ENCODE measurements at places on chromosomes 12 and 14. TPM values are rescaled to one million over a fixed set of nuclear protein-coding genes. Genes with fewer than 3 reads are reported as not detected.

KCNH3 gene
- polyA plus RNA-seq = 8.0 TPM

STON2 gene
- polyA plus RNA-seq = 54.3 TPM

MMP19 gene
- 0.61 TPM for polyA plus RNA-seq

INHBC gene
- polyA plus RNA-seq = 0.27 TPM

OLR1 gene
- polyA plus RNA-seq = 1.4 TPM

TMED10 gene
- polyA plus RNA-seq = 250 TPM

BCL11B gene
- polyA plus RNA-seq = 2.6 TPM

CLEC1B gene
- polyA plus RNA-seq = 1.6 TPM

GRCh38 chr12:24696800-24697199 is 252.1 kb downstream of the BCAT1 start:
- DNase-seq = no peak

- no peak for DNase-seq
Measured at GRCh38 chr12:13347241-13348043, 150.9 kb downstream of the EMP1 start.

DNA sequence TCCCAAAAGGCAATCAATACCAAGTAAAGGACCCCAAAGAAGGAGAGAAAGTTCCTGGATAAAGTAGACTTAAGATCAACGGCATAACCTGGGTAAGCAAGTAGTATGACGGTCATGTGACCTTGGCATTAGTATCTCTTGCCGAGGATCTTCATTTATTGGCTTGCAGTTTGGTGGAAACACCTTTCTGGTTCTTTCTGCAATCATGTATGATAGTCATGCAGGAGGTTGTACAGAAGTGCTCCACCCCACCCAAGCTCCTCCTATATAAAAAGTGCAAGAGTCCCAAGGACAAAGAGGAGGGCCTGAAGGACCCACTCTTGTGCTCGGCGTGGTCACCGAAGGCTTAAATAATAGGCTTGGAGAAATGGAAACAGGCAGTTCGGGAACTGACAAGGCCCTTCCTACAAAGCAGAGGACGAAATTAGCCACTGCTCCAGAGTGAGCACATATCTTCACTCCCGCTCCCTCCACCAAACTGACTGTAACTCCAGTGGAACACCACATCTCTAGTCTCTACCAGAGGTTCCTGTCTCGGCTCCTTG is 750 bp downstream of the CS start:
- peak; percentile 16 for DNase-seq

- no peak for DNase-seq
Measured at GRCh38 chr12:118537481-118537917, 161.1 kb downstream of the SUDS3 start.

DNA sequence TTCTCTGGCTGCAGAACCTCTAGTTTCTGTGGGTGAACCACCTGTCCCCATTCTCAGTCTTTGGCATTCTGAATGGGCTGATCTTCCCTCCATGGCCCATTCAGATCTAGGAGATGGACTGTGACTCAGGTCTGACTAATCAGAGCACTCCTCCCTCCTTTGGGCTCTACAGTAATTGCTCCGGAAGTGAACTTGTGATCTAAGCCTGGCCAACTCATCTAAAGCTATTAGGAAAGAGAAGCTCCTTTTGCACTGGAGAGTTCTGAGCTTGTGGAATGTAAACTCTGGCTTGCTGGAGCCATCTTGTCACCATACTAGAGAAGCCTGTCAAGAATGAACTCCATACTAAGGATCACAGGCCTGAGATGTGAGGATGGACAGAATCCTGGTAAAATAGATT is 168.2 kb downstream of the SUDS3 start:
- DNase-seq = no peak

GRCh38 chr14:59273737-59274136 is 85.3 kb downstream of the DAAM1 start:
- no peak for DNase-seq

GRCh38 chr12:119758234-119758633 is 90.3 kb downstream of the PRKAB1 start:
- no peak for DNase-seq

DNA sequence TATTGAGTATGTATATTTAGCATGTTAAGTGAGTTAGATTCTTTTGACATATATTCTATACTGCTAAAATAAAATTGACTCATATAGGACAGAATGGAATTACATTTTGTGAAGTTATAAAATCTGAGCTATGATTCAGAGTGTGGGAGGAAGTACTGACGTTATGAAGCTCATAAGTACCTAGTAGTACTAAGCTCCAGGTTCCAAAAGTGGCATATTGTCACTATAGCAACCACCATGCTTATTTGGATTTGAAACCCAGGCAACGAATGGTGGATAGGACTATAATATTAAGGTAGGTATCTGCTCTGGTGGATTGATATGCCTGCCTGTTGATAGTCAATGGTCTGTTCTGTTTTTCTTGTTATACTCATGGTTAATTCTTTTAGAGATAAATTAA is 2.2 kb upstream of the FBXO33 start:
- no peak for DNase-seq

GRCh38 chr12:41943671-41944070 is 201.0 kb downstream of the GXYLT1 start:
- no peak for DNase-seq

GRCh38 chr14:77423423-77423822 is at the start of gene NOXRED1:
TSS of gene NOXRED1 (minus strand) at chr14:77423523. CDS start at chr14:77422889, 634 bp downstream.
- DNase-seq = no peak

DNA sequence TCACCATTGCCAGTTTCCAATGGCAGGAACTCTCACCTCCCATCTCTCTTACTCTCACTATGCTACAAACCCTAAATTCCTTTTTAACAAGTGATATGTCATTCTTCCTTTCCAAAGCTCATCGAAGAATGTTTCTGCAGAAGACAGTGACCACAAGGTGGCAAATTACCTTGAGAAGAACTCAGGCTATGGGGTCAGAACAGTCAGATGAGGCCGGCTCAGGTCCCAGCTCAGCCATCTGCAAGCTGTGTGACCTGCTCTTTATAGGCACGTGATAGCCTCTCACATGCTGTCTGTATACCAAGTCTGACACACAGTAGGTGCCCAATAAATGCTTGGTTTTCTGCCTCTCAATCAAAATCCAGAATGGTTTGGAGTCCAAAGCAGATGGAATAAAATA is 80.7 kb downstream of the FOXN3 start:
- DNase-seq = no peak

DNA sequence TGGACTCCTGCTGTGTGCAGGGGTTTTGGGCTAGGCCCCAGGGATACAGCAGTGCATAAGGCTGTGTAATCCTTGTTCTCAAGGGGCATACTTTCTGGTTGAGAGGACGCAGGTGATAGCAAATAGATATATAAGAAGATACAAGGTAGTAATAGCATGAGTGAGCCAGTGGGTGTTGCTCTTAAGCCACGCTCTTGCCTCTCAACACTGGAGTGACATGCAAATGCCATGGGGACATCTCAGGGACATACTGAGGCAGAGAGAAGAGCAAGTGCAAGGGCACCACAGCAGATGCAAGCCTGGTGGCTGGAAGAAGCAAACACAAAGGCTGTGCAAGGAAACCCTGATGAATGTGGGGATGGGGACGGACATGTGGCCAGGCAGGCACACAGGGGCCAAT is 223.3 kb downstream of the CHST11 start:
- no peak for DNase-seq

GRCh38 chr12:104792570-104792969 is 165.5 kb downstream of the SLC41A2 start:
- no peak for DNase-seq

- no peak for DNase-seq
Measured at GRCh38 chr14:69303086-69303485, 43.1 kb downstream of the GALNT16 start.

DNA sequence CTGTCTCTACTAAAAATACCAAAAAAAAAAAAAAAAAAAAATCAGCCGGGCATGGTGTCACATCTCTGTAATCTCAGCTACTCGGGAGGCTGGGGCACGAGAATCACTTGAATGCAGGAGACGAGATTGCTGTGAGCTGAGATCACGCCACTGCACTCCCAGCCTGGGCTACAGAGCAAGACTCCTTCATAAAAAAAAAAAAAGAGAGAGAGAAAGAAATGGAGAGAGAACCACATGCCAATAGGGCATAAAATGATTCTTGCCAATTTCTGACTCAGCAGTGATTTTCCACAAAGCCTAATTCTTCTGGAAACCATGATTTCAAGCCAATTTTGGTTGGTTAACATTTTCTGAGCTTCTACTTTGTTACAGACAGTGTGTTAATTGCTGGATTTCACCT is 250.4 kb upstream of the SEL1L start:
- no peak for DNase-seq

GRCh38 chr12:14273913-14274311 is 91.6 kb upstream of the ATF7IP start:
- no peak for DNase-seq

- no peak for DNase-seq
Measured at GRCh38 chr12:12997734-12998133, 2.3 kb downstream of the HEBP1 start.

- DNase-seq = no peak
Measured at GRCh38 chr12:107400686-107401447, 284.7 kb upstream of the PWP1 start.

GRCh38 chr14:54804538-54805041 is 98.0 kb downstream of the GCH1 start:
- DNase-seq = no peak

Measured in renal pelvis (tissue), 12 donors.